ENCODE measurements at places on chromosomes 5 and 9. TPM values are rescaled to one million over a fixed set of nuclear protein-coding genes. Genes with fewer than 3 reads are reported as not detected.
A peak's percentile ranks its signal among the peaks of the same experiment; 100 is the strongest.

The BTNL8 gene
- 33.0 TPM for total RNA-seq

The SPAAR gene
- 1.3 TPM for total RNA-seq

The PRLR gene
- total RNA-seq, result 28.6 TPM

The SYK gene
- 45.1 TPM for total RNA-seq

The PCDHB9 gene
- 0.34 TPM for total RNA-seq

The BARHL1 gene
- not detected for total RNA-seq

The CEMIP2 gene
- 106 TPM for total RNA-seq

GRCh38 chr5:72857396-72857795, 40.9 kb downstream of the TNPO1 start:
- no peak for DNase-seq

- DNase-seq, result peak; percentile 57
Measured at GRCh38 chr5:989961-990530, 18.6 kb upstream of the NKD2 start.

- DNase-seq, result no peak
Measured at GRCh38 chr9:34524349-34524748, 1.6 kb upstream of the ENHO start.

DNA sequence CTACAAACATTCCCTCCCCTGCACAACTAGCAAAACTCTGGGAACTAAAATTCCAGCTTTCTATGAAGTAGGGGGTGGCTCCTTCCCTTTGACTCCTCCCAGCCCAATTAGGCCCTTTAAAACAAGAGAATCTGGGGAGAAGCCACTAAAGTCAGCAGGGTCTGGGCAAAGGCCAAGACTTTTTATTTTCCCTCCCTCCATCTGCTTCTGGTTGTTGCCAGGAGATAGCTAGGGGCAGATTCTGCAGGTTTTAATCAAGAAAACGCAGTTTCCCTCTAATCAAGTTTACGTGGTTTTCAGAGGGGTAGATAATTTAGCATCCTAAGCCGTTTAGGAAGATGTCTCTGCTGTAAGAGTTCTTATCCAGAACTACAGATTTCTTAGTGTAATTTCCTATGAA, 114.5 kb upstream of the CDH6 start:
- DNase-seq, result no peak

DNA sequence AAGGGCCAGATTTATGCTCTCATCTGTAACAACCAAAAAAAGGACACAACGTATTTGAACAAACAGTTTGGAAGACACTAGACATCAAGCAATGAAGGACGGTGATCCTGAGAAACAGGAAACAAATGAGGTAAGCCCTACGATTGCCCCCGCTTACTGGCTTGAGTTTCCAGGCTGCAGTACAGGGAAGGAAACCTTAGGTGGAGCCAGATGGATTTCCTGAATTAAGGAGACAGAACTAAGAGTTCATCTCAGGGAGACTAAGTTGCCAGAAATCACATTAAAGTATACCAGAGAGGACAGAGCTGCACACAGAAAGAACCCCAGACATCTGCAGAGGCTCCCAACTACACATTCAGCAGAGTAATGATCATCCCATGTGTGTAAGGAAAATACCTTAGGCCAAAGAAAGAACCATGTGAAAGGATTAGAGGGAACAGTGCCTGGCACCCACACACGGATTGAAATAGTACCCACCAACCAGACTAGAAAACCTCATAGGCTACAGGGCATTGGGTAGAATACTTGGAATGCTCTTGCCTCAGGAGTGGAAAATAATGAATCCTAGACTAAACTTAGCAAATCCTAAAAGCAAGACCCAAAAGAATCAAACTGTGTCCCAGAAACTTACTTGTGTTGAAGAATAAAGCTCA, 99.3 kb upstream of the NIPBL start:
- DNase-seq, result no peak

- no peak for DNase-seq
Measured at GRCh38 chr5:37568018-37568753, 189.1 kb downstream of the WDR70 start.

GRCh38 chr5:78506261-78507024, 142.1 kb downstream of the LHFPL2 start:
- DNase-seq, result no peak

GRCh38 chr5:140214831-140215230, 39.8 kb downstream of the CYSTM1 start:
- no peak for DNase-seq

- no peak for DNase-seq
Measured at GRCh38 chr9:112761912-112762655, 11.5 kb downstream of the SNX30 start.

DNA sequence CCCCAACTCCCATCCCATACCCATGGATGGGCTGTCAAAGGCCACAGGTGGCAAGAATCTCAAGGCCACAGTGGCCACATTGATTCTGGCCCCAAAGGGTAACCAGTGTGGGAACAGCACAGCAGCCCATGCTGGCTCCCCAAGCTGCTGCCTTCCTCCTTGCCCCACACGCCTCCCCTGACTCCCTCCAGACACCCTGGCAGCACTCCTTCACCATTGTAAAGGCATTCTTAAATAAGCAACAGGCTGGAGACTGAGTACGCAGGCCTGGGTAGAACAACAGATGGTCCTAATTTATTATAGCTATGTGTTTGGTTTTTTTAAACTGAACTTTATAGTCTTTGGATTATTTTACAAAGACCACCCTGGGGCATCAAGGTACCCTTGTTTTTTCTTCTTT, 158.8 kb downstream of the TSSK1B start:
- DNase-seq, result no peak

- no peak for DNase-seq
Measured at GRCh38 chr5:31487506-31487905, 44.4 kb downstream of the DROSHA start.
